ENCODE measurements at places on chromosomes 11 and 22.

GRCh38 chr11:35014346-35014745 is 97.9 kb downstream of the PDHX start:
- no peak for DNase-seq

DNA sequence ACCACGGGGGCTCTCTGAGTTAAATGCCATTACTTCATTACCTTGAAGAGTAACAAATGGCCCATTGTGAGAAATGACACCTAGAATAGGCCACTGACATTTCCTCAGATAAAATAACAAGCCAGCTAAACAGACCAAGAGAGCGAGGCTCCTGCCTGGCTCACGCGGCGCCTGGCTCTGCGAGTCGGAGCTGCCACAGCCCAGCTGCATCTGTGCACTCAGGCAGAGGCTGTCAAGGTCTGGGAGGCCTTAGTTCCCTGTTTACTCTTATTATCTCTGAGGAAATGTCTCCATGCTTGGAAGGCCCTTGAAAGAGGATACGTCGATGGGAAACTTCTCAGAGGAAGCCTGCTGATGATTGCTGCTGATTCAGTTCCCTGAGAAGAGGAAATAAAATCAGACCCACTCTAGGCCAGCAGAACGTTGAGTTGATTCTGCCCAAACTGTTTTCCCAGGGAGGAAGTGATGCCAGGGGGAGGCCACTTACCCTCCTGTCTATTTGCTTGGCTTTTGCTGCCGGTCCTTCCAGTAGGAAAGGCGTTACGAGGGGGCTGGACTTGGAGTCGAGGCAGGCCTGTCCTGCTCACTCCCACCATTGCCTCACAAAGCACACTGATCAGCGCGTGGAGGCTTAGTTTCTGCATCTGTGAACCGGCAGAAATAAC is 208.8 kb downstream of the TBC1D22A start:
- DNase-seq: no peak

GRCh38 chr11:26579683-26580082 is 7.6 kb upstream of the MUC15 start:
- DNase-seq: no peak

- no peak for DNase-seq
Measured at GRCh38 chr11:77758331-77758730, 62.2 kb downstream of the RSF1 start.

- no peak for DNase-seq
Measured at GRCh38 chr11:21534288-21534687, 658.6 kb upstream of the ANO5 start.

DNA sequence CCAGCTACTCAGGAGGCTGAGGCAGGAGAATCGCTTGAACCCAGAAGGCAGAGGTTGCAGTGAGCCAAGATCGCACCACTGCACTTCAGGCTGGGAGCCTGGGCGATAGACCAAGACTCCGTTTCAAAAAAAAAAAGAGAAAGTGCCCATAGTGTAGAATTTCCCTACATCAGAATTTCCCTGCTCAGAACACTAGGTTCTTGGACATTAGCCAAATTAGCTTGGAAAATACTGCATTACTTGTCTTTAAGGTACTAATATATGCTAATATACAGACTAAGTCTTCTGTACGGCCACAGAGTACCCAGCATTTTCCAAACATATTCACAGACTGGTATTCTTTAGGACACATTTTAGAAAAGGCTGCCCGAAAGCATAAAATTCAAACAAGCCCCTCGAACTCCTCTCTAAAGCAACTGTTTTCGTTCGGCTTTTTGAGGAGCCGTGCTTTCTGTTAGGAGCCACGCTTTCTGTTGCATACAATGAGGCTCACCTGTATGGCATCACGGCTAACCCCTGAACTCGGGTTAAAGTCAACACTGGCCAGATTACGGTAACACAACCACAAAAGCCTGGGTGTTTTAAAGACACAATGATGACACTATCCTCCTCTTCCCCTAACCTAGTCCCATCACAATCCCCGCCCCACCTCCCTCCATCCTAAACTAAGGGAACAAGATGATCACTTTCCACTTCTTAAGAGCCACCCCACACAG is 18.4 kb downstream of the TNKS1BP1 start:
- no peak for DNase-seq

DNA sequence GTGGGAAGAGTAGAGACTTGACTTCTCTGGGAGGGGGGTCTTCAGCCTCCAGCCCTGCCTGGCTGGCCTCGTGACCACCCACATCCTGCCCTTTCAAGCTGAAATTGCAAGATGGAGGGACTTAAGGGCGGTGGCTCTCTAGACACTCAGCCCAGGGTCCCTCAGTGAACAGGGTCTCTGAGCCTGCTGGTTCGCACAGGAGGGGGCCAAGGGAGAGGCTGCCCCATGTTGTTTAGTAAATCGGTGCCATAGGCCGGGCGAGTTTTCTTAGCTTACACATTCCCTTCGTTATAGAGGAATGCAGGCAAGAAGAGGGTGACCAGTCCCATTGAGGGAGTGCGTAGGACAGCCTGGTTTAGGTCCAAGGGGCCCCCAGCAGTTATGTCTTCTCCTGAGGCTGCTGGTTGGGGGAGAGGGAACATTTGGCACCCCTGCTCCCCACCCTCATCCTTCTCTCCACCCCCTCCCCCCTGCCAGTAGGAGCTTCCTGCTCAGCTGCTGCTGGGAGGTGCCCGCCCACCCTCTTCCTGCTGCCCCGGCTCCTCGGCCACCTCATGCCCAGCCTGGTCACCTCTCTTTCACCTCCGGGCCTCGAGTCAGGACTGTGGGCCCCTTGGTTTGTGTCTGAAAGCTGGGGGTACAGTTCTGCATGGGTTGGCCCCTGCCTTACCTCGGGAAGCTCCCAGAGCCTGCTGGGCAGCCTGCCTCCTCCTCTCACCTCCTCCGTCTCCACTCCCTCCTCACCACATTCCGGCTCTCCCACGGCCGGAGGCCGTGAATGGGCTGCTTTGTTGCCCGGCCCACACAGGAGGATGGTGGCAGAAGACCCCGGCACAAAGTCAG is 3.9 kb downstream of the FRMD8 start:
- no peak for DNase-seq

GRCh38 chr11:117456027-117456720 is 128.5 kb downstream of the CEP164 start:
- DNase-seq: no peak

GRCh38 chr22:22109693-22110466 is 127.3 kb upstream of the TOP3B start:
- no peak for DNase-seq

GRCh38 chr22:41799486-41800347 is 762 bp upstream of the CCDC134 start:
- no peak for DNase-seq

- no peak for DNase-seq
Measured at GRCh38 chr11:122612123-122612824, 43.2 kb upstream of the UBASH3B start.

DNA sequence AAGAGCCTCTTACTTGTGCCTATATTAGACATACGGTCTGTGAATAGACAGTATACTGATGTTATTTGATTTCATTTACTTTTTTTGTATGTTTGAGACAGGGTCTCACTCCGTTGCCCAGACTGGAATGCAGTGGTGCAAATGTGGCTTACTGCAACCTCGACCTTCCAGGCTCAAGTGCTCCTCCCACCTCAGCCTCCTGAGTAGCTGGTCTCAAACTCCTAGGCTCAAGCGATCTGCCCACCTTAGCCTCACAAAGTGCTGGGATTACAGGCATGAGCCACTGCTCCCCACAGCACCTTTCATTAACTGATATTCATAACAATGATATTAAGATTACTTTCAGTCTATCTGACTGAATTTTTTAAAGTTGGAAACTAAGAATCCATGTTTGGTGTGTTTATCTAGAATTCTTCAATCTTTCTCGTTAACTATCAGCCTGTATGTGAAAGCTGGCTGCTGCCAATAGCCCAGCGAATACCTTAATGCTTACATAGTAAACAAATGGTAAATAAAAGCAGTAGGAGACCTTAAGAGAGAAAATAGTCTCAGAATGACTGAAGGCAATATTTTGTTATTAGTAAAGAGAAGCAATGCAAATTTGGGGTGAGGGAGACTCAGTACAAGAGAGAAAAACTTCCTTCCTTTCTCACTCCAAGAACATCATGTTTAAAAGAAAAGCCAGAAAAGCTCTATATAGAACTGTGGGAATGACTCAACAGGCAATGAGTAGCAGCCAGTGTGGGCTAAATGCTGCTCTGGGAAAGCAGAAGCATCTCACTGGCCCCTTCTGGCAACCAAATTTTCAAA is 101.9 kb downstream of the MRTFA start:
- DNase-seq: no peak

- no peak for DNase-seq
Measured at GRCh38 chr11:119051440-119052162, 5.4 kb downstream of the HYOU1 start.

GRCh38 chr11:32891657-32892354 is 805 bp upstream of the QSER1 start:
- peak; percentile 45 for DNase-seq

- DNase-seq: no peak
Measured at GRCh38 chr11:134512571-134513538, 100.8 kb upstream of the B3GAT1 start.

DNA sequence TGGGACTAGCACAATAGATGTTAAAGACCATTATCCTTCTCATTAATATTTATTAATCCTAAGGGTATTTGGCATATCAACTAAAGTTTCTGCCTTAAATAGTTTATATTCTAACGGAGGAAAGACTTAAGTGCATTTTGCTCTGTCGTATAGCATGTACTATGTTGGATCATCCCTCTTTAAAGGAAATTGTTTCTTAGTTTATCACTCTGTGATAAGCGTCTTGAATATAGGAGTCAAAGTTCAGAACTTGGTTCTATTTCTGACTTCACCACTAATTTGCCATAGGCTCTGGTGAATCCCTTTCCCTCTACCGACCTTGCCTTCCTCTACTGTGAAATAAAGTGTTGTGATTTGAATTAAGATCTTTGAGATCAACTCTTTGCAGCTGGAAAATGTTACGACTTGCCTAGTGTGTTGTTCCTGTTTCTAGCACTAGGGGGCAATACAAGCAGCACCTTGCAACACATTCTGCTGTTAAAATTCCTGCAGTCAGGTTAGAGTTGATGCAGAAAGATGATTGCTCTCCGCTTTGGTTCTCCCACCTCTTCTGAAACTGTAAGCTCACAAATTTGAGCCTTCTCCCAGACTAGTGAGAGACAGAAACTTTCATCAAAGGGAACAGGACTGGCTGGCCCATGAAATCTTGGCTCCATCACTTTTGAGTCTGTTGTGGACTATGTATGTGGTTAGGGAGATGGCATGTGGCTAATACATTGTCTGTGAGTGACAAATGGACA is 27.8 kb upstream of the ZNRF3 start:
- peak; percentile 12 for DNase-seq

DNA sequence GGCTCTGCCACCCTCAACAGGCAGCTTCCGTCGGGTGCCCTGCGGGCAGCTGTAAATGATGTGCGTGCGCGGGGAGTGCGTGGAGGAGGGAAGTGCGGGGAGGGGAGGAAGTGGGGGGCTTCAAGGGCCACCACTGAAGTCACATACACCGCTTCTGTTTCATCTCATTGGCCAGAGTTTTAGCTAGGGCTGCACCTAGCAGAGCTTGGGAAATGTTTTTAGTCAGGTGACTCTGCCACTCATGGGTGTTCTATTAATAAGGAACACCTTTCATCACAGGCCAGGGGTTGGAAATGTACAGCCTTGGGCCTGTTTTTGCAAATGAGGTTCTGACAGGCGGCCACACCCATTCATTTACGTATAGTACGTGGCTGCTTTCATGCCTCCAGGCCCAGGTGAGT is 14.6 kb downstream of the FAM118A start:
- no peak for DNase-seq

DNA sequence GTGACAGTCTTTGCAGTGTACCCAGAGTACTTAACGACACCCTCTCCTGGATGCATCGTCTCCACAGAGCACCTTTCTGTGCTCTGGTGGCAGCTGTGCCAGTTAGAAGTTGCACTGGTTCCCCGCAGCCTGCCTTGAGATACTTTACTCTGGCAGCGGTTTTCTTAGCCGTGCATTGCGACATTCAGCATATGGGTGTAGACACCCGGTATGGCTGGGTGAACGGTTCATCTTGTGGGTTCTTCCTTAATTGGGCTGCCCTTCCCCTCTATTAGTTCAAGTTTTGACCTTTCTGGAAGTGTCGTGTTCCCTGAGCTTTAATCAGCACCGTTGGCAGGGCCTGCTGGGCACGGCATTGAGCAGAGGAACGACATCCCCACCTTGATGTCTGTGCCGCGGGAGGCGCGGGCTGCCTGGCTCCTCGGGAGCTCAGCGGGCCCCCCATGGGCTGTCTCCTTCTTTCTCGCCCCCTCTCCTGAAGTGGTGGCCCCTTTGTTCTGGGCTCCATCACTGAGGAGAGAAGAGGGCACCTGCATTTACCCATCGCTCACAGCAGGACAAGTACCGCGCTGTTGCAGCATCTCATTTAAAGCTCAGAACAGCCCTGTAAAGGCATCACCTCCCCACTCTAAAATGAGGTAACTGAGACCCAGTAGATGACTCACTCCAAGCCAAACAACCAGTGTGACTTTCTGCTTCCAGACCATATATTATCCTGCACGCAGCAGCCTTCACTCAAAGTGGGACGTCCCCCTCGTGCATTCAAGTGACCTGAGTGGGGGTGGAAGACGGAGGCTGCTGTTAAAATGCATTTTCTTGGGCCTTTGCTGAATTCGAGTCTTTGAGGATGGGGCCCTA is 13.3 kb downstream of the FAM83F start:
- no peak for DNase-seq

- DNase-seq: no peak
Measured at GRCh38 chr22:24087071-24087795, 76.1 kb downstream of the CABIN1 start.

- DNase-seq: no peak
Measured at GRCh38 chr11:60563553-60564235, 48.5 kb downstream of the MS4A13 start.

- no peak for DNase-seq
Measured at GRCh38 chr11:92954003-92954402, 15.4 kb upstream of the MTNR1B start.

DNA sequence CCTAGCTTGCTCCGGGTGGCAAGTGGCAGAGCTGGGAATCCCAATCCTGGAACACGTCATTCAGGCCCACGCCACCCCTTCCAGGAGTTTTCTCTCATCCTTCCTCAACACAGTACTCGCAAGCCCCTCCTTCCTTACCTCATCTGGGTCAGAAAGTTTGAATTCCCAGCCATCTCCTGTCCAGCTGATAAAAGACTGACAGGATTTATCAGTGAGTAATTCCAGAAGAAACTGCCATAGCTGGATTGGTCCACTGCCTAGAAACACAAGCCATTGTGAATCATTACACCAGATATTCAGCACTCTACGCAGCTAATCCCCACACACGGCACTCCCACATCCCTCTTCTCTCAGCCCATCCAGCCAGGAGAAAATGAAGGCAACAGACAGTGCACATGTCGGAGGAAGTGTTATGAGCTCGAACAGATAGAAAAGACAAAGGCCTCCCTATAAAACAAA is 124.0 kb downstream of the ETS1 start:
- no peak for DNase-seq

Measured in NCI-H774 (cell line).